ENCODE measurements at places on chromosomes 12 and 14.
A peak's percentile ranks its signal among the peaks of the same experiment; 100 is the strongest.

DNA sequence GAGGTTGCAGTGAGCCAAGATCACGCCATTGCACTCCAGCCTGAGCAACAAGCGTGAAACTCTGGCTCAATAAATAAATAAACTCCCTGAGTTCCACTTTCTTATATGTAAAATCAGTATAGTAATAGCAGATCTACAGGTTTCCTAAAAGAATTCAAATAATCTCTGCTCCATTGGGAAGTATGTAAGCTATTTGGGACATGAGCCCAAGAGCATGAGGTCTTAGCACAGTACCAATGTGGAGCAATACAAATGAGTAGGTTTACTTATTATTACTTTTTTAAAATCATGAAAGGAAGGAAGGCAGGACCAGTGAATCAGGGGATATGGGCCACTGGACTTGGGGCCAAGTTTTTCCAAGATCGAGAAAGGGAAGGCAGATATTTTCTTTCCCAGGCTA lies 216.9 kb upstream of the DIO2 start:
- no peak for DNase-seq

DNA sequence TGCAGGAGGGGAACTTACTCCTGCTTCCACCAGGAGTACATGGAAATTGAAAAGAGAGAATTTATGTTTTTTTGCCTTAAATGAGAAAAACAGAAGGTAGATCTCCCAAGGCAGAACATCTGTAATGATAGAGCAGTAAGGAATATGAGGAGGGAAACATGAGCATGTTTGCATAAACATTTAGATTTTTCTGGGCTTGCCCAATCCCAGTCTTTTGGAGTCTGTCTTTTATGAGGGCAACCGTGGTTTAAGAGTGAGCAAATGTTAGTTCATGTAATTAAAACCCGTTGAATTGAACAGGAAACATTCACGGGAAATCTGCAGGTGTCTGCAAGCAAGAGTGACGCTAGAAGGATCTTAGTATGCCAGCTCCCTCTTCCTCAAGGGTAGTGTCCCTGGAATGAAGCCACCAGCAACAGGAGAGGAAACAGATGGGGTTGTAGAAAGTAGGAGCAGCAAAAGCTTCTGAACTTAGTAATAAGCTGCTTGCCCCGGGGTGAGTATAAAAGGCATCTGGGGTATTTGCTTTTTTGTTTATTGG lies 79.3 kb downstream of the ARF6 start:
- DNase-seq = peak; percentile 5

GRCh38 chr14:22872833-22873520 lies 1.4 kb downstream of the LRP10 start:
- no peak for DNase-seq

DNA sequence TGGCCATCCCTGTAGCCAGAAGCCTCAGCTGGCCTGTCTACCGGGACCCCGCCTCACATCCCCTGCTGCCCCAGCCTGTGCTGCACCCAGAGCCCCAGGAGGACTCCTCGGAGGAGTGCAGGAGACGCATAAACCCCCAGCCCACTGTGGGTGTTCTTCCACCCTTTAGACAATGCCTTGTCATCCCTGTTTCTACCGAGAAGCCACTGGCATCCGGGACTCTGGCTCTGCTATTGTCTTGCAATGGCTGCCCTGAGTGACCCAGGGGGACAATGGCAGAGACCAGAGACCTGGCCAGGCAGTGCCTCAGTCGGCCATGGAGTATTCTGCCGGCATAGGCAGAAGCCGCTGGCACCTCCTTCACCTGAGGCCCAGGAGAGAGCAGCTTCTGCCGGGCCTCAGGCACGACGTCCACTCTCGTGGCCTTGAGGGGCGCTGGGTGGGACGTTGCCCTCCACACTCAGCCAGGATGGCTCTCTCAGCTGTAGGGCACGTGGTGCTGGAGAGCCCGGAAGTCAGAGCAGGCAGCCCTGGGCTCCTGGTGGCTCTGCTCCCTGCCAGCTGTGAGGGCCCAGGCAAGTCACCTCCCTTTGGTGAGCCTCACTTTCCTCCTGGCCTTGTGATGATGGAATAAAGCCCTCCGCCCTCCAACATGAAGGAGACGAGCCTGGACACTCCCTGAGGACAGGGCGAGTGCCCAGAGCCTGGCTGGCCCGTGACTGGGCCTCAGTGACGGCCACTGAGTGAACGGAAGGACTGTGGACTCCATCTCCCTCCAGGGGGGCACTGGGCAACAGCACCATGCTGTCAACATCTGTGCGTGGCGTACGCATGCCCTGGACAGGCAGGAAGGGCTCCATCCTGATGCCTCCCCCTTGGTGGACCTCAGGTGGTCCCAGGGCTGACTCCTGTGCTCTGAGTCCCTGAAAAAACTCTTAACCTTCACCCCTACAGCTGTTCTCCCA lies 41.0 kb downstream of the TRAFD1 start:
- no peak for DNase-seq

DNA sequence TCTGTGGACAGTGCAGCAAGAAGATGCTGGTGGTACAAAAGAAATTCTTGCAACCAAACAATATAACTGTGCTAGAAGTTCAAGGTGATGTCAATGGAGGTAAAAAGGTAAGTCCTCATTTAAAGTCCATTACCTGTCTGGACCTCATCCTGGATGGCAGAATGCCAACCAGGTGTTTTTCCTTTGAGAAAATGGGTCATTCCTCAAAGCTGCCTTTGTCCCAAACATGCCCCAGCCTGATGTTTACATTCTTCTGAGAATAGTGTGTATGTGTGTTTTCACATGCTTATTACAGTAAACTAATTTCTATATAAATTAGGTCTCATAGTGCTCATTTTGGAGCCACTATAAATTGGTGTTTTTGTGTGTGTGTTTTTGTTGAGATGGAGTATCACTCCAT lies 24.9 kb downstream of the ACTR6 start:
- DNase-seq = no peak

DNA sequence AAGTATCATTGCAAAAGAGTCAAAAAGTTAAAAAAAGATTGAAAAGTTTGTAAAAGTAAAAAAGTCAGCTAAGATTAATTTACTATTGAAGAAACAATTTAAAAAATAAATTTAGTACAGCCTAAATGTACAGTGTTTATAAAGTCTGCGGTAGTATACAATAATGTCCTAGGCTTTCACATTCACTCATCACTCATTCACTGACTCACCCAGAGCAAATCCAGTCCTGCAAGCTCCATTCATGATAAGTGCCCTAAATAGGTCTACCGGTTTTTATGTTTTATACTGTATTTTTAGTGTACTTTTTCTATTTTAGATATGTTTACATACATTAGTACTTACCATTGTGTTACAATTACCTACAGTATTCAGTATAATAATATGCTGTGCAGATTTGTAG lies 43.9 kb upstream of the ABCC9 start:
- no peak for DNase-seq

DNA sequence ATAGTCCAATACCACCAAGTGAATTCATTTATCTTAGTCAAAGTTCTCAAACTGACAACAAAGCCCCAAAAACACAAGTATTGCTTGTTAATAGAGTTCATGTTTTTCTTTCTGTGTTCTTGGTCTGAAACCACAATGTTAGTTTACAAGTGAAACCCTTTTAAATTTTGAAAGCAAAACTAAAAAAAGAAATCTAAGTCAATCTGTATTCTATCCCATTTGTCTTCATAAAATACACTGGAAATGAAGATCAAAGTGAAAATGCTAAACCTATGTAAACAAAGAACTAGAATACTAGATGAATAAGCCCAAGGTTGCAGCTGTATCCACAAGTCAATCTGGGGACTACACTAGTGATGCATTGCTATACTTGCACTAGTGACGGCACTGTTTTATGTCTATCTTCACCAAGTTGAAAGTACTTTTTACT lies 10.4 kb downstream of the MAP4K5 start:
- DNase-seq = no peak

DNA sequence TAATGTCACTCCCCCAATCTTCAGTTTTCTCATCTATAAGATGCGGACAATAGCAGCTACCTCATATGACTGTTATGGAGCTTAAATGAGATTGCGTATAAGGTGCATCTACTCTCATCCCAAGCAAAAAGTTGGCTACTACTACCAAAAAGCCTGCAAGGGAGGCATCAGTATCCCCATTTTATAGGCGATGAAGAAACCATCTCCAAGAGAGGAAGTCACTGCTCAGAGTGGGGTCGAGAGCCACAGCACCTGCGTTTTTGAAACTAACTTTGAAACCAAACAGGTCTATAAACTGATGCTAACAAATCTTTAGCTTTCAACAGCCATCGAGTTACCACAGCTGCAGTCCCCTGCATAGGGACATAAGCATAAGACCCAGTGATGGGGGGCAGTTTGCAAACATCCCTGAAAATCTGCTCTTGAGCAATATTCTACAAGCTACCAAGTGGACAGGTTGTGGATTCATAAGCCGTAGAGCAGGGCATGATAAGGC lies 3.5 kb downstream of the GCN1 start:
- no peak for DNase-seq

GRCh38 chr12:42588524-42589464 lies 752 bp downstream of the PRICKLE1 start:
- no peak for DNase-seq

DNA sequence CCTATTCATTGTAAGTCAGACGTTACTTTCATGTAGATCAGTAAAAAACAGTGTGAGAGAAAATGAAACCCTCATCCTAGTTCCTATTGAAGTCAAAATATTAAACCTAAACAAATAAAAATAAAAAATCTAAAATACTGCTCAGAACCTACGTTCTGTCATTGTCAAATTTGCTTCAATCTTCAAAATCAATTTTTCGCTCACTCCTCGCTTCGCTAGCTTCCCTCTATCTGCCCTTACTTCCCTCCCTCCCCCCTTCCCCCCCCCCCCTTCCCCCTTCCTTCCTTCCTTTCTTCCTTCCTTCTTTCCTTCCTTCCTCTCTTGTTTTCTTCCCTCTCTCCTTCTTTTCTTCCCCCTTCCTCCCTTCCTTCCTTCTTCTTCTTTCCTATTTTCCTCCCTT lies 310.9 kb upstream of the PDE3A start:
- DNase-seq = no peak

DNA sequence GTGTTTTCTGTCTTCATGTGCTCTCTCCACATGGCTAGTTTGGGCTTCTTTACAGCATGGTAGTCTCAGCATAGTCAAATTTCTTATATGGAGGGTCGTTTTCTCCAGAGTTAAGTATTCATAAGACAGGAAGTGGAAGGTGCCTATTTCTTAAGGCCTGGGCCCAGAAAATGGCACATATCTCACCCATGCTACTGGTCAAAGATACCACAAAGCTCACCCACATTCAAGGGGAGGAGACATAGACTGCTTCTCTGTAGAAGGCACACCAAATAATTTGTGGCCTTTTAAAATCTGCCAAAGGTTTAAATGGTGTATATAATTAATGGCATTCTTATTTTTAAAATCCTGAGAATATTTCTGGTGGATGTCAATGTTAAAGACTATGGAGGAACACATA lies 44.8 kb downstream of the CCDC91 start:
- DNase-seq = no peak

DNA sequence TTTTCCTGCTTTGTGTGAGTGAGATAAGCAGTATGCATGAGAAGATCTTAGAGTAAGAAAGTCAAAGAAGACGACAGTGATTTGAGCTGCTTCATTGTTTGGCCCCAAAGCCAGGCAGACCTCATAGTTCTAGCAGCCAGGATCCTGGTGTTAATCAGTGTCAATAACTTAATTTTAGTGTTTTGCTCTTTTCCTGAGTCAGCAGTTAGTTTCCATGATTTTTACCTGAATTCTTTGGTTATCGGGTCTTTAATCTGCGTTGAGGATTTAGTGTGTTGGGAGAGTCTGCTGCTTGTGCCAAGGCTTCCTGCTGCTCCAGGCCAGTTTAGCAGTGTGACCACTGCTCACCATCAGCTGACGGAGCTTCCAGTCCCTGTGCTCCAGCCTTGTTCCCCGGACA lies 241.6 kb upstream of the SOX5 start:
- DNase-seq = no peak

- DNase-seq = no peak
Measured at GRCh38 chr12:32988982-32989381, 92.4 kb upstream of the PKP2 start.

DNA sequence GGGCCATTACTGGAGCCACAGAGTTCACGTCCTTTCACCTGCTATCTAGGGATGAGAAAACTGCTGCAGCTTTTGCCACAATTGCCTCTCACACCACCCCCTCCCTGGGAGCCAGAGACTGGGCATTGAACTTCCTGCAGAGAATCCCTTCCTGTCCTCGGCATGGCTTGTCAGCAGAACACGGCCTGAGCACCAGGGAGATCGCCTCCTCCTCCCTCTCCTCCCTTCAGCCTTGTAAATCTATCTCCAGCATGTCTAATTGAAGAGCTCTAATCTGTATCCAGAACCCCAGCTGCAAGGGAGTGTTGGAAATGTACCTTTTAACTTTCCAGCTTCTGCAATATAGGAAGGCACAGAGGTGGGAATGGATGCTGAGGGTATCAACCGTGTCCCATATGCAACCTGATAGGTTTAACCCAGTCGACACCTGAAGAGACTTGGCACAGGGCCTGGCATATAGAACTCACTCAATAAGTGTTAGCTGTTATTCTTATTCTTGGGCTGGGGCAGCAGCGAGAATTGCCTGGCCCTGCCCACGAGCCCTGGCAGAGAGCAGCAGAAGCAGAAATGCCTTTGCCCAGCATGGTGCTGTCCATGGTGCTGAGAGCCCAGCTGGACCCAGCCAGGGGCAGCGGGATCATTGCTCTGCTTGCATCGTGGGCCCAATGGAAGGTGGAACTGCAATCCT lies 26.8 kb downstream of the TMEM63C start:
- peak; percentile 11 for DNase-seq

DNA sequence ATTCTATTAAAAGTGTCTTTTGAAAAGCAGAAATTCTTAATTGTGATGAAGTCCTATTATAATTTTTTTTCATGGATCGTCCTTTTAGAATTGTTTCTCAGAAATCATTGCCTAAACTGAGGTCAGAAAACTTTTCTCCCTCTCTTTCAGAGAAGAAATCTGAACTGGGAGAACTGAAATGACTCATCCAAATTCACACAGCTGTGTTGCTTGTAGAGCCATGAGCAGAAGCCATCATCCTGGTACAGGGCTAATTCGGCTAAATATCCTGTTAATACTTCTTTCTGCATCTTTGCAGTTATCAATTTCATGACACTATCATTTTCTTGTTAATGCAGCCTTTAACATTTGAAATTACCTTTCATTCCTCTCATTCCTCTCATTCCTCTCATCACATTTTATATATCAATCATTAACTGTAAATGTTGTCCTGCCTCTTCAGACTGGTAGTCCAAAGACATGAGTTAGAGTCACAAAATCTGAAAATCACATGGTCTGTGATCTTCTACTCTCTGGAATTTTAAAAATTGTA lies 15.5 kb downstream of the SLC15A5 start:
- DNase-seq = no peak

GRCh38 chr12:15538881-15539280 lies 216.6 kb downstream of the PTPRO start:
- no peak for DNase-seq

DNA sequence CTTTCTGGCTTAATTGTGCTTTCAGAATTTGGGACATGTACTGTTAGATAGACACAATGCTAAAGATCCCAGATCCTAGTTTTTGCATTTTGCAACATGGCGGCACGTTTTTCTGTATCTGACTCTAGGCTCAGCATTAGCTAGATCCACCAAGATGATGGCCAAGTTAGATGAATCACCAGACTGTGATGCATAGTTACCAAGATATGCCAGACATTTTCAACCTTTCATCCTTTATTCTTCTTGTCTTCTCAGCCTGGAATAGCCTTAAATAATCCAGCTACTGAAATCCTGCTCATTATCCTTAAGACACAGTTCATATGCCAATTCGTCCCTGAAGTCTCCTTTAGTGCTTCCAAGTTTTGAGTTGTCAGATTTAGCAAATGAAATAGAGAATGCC lies 144.9 kb upstream of the CRY1 start:
- DNase-seq = no peak

All from CD4-positive, alpha-beta T cell treated with Interleukin-6 at 100 ng/mL for 8 hours (primary cell).